GM23248 (cell line): ENCODE measurements at places on chromosomes 13 and 19.
A peak's percentile ranks its signal among the peaks of the same experiment; 100 is the strongest.

- peak; percentile 44 for DNase-seq
These were observed 312.7 kb downstream of the FGF14 start for GRCh38 chr13:102089177-102089576.

GRCh38 chr13:67950603-67951002 is 720.5 kb upstream of the PCDH9 start:
- DNase-seq: no peak

DNA sequence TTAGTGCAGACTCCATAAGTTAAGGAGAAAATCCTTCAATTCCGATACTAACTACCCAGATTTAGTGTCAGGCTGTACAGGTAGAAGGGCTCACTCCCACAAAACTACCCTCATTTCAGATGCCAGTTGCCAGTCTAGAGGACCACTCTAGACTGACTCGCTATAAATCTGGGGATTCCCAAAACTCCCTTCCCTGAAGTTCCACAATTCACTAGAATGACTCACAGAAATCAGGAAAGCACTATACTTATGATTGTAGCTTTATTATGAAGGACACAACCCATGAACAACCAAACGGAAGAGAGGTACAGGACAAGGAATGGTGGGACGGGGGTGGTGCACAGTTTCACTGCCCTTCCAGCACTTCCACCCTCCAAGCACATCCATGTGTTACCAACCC is 321.2 kb downstream of the DIAPH3 start:
- DNase-seq: no peak

- DNase-seq: no peak
These were observed 13.3 kb downstream of the SLC27A5 start for GRCh38 chr19:58498316-58499020.

DNA sequence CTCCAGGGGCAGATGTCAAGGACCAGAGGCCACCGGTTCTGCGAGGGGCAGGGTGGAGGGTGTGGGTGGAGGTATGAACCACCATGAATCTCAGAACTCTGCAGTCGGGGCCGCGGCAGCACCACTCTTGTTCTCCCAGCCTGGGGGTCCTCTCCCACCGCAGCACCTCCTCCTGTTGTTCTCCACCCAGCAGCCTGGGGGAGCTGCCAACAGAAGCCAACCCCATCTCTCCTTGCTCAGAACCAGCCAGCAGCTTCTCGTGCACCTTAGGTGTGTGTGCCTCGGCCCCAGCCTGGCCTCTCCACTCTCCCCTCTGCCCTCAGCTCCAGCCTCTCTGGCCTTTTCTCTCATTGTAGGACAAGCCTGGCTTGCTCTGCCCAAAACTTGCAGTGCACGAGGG is 31.9 kb upstream of the CCNE1 start:
- no peak for DNase-seq

GRCh38 chr13:96780105-96780504 is 214.2 kb downstream of the OXGR1 start:
- DNase-seq: peak; percentile 21

GRCh38 chr19:51595190-51596175 is 24.4 kb downstream of the ZNF175 start:
- DNase-seq: no peak

GRCh38 chr13:37618554-37618953 is 20.0 kb upstream of the POSTN start:
- DNase-seq: peak; percentile 82

- peak; percentile 13 for DNase-seq
These were observed 42.4 kb downstream of the ADGRE3 start for GRCh38 chr19:14632286-14632685.

GRCh38 chr13:62512194-62513141 is 1096.8 kb upstream of the PCDH20 start:
- peak; percentile 46 for DNase-seq

GRCh38 chr19:45761714-45762113 is 7.3 kb downstream of the SIX5 start:
- no peak for DNase-seq

GRCh38 chr19:33241530-33242101 is 16.0 kb upstream of the SLC7A10 start:
- DNase-seq: peak; percentile 83

GRCh38 chr13:21549633-21550032 is 54.3 kb downstream of the MICU2 start:
- no peak for DNase-seq

DNA sequence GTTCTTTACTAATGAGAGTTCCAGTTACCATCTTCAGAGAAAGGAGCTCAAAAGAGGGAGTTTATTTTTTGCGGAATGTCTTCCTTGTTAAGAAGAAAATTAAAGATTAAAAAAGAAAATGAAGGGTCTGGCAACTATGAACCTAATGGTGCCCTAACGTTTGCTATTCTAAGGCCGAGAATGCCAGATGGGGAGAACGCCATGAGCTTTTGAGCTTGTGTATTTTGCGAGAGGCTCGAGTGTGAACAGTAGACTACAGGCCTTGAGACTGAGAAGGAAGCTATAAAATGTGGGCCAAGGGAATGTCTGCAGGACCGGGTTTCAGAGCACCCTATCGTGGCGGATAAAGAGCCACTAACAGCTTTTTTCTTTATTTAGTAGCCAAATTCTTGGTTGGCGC is 6.7 kb downstream of the FGF14 start:
- no peak for DNase-seq

DNA sequence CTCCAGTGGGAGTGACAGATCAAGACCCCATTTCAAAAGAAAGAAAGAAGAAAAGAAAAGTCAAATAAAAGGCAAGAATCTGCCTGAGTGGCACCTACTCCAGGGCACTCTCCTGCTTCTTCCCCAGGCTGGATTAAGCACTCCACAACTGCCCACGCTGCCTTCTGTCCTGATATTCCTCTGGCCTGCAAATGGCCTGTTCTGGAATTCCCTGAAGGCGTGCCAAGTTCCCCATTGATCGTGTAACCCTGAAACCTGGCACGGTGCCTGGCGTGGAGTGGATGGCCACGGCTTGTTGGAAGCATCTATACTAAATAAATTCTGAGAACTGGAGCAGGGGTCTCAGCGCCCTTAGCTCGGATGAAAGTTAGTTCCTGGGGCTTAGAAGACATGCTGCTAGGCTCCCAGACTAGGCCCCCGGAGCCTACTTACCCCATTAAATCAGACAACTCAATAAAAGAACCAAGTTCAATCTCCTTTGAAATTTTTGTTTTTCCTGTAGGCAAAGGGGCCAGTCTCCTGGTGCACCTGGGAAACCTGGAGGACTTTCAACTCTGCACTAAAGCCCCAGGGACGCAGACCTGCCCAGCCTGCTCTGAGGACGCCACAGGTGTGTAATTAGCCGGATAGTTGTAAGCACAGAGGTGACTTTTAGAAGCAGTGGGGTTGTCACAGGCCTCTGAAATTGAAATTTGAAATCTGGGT is 21.9 kb downstream of the ANKRD27 start:
- DNase-seq: no peak

DNA sequence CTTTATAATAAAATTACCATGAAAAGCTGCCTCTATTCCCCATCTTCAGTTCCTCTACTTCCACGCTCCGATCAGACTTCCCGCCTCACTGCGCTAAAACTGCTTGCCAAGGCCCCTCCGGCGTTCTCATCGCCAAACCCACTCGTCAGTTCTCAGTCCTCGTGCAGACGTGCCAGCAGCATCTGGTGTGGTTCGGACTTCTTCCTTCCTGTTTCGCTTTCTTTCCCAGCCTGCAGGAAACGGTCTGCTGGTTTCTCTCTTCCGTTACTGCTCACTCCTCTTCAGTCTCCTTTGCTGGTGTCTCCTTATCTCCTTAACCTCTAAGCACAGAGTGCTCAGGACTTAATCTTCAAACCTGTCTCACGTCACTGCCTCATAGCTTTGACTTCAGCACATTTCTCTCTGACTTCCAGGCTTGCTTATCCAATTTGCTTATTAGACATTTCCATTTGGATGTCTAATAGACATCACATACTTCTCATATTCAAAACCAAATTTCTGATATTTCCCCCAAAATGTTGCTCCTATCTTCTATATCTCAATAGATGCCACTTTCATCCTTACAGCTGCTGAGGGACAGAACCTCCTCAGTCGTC is 40.3 kb downstream of the RCBTB2 start:
- DNase-seq: peak; percentile 90
